ENCODE measurements at places on chromosomes 7 and 10. TPM values are rescaled to one million over a fixed set of nuclear protein-coding genes. Genes with fewer than 3 reads are reported as not detected.

- no peak for DNase-seq
Observed at GRCh38 chr10:114544045-114544659, 113.9 kb downstream of the ABLIM1 start.

- DNase-seq, result no peak
Observed at GRCh38 chr7:131655447-131655846, 99.0 kb upstream of the PODXL start.

DNA sequence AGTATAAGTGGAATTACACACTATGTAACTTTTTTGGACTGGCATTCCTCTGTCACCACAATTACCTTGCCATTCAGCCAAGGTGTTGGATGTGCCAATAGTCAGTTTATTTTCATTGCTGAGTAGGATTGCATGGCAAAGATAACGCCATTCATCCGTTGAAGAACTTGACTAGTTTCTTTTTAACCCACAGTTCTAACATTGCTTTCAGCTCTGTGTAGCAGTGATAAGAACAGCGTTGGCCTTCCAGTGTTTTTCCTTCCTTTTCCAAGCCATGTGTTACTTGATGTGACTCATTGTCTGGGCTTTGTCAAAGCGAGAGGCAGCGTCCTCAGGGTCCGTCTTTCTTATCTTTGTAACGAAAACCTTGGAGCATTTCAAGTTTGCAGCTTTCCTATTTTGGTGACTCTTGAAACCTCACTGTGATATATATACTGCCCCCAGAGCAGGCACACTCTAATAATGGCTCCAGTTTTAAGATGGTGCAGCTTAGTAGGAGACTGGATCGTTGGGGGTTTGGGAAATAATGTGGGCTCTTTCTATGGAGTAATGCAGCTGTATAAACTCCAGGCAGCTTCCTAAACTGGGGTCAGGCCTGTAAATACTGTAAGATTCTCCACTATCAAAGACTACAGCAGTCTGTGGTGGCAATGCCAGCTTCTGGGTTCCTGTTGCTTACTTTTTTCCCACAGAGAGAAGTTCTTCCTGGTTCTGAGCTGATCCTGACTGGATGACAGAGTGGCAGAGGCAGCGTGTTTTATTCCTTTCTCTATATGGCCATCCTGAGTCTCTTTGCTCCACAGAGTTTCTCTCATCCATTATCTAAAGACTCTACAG lies 41.7 kb downstream of the AKR1E2 start:
- DNase-seq, result no peak

GRCh38 chr7:29896685-29897411 lies 90.5 kb downstream of the WIPF3 start:
- DNase-seq, result no peak

- DNase-seq, result no peak
Observed at GRCh38 chr10:12156367-12157123, 27.1 kb downstream of the SEC61A2 start.

DNA sequence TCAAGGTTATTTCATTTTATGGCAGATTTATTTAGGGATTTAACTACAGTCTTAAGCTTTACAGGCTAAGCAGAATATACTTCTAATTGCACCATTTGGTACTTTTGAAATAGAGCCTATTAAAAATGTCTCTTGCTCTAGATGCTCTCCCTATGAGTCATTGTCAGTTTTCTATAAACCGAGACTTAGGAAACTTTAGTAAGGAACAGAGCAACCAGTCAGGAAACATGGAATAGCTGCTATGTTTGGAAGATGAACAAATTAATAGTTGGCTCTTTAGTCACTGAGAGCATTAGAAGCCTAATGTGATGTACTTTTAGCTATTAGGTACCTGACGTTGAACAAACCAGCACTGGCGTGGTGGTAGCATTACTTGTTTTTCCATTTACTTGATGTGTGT lies 35.3 kb downstream of the INPP5F start:
- no peak for DNase-seq

GRCh38 chr7:43164757-43165156 lies 52.3 kb downstream of the HECW1 start:
- DNase-seq, result no peak

- no peak for DNase-seq
Observed at GRCh38 chr7:16509829-16510228, 16.8 kb upstream of the LRRC72 start.

DNA sequence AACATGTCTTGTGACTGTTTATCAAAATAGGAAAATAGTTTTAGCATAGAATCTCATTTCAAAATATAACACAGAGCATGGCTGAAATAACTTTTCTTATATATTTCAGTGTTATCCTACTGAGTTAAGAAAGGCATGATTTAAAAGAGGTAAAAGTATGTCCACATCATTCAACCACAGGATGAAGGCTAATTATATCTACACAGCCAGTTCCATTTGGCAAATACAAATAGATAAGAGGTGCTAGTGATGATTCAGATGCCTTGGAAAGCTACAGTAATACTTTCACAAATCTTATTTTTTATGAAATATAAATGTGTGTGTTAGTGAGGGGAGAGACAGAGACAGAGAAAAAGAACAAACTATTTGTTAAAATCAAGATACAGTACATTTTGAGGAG lies 42.9 kb upstream of the PCDH15 start:
- DNase-seq, result no peak

- DNase-seq, result no peak
Observed at GRCh38 chr7:20402747-20403230, 72.1 kb downstream of the ITGB8 start.

DNA sequence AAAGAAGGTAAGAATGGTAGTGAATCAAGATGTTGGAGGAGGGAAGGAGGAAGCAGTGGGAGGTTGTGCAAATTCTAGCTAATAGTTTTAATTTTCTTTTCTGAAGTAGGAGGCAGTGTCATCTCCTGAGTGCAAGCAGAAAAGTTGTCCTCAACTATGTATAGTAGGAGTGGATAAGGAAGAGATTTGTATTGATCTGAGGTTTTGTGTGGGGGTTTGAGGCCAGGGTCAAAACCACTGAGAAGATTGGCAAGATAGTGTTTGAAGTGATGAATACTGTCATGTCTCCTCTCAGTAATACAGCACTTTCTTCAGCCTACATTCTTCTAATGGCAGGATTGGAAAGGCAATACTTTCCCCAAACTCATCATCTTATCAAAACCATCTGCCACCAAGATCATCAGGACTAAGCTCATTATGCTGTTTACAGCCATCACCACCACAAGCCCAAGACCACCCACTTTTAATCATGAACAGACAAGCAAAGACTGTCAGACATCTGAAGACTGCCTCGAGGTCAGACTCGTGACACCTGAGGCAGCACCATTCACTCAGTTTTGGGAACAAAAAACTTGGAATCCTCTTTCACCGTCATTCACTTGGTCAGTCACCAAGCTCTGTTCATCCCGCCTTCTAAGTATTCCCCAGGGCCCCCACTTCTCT lies 1.5 kb upstream of the MIOS start:
- DNase-seq, result no peak

- DNase-seq, result no peak
Observed at GRCh38 chr10:102465466-102465865, 14.1 kb upstream of the C10orf95 start.

GRCh38 chr7:102305414-102306268 lies 19.0 kb downstream of the SH2B2 start:
- DNase-seq, result no peak

TUBB8 gene
- total RNA-seq, result not detected

SDHAF3 gene
- 14.9 TPM for total RNA-seq

COL28A1 gene
- 60.0 TPM for total RNA-seq

SPDYE8 gene
- not detected for total RNA-seq

CDK13 gene
- total RNA-seq, result 87.8 TPM

PTPN20 gene
- total RNA-seq, result 1.8 TPM

LIPF gene
- total RNA-seq, result not detected
